Head of caudate nucleus (tissue), 42 donors: ENCODE measurements at places on chromosomes 11 and 22.

GRCh38 chr11:84906995-84907394 is 720.1 kb downstream of the DLG2 start:
- DNase-seq: no peak

GRCh38 chr11:796565-797295 is 1.4 kb downstream of the SLC25A22 start:
- DNase-seq: no peak

DNA sequence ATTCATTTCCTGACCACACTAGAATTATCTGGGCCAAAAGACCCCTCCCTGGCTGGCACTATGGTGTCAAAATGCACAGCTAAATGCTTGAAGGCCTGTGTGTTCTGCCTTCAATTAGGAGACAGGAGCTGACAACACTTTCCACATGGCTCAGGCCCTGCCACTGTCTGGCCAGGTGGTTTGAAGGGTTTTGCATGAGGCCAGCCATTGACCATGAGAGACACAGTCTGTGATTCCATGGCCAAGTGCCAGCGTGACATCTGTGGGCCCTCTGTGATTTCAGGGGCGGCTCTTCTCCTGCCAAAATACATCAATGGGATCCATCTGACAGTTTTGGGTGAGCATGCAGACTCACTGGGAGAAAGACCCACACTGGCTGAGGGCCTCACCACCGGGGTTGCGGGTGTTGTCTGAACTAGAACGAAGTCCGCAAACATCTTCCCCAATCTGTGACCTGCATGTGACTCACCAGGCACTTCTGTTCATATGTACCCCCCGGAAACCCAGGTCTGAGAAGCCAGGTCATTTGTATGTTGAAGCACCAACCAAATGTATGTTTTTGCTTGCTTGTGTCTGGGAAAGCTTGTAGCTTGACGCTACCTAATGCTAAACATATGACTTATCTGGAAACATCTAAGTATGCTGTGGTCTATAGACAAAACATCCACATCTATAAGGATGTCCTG is 20.7 kb upstream of the NAV2 start:
- DNase-seq: no peak

DNA sequence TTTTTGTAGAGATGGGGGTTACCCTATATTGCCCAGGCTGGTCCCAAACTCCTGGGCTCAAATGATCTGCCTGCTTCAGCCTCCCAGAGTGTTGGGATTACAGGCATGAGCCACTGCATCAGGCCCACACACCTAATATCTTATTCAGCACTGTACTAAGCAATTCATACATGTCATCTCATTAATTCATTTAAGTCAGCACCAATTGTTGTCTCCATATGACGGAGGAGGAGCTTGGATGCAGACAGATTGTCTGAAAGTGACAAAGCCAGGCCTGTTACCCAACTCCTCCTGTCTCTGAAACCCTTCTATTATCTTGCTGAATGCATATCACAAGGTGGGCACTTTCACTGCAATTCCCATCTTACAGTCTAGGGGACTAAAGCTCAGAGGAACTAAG is 57.5 kb upstream of the ALX4 start:
- DNase-seq: no peak

DNA sequence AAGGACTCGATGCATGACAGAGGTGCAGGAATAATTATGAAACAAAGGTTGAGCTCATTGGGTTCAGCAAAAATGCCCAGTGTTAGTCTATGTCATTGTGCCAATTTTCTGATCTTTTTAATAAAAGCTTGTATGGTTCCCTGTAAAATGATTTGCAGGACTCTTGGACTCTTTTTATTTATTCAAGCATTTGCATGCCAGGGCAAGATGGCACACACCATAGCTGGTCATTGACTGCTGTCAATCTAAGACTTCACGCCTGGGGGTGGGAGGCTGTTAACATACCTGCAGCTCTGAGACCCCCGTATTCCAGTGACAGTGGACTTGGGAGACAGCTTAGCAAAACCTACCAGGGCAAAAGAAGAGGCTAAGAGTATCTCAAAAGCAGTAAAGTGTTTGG is 32.0 kb upstream of the ANO1 start:
- no peak for DNase-seq

GRCh38 chr11:45089251-45089650 is 57.2 kb upstream of the PRDM11 start:
- DNase-seq: no peak
